ENCODE measurements at places on chromosomes 6 and 20.

DNA sequence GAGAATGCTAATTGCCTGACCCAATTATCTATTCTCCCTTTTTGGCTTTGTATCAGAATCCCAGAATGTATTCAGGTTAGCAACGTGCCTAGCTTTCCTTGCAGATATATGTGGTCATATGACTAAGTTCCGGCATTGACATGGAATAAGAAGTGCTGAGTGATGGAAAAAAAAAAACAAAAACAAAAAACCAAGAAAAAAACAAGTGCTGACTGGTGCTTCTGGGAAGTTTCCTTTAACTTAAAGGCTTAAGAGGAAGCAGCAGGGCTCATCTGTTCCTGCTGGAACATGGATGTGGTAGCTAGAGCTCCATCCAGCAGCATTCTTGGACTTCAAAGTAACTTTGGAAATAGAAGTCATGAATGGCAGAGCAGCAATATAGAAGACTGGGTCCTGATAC, 10.4 kb upstream of the RPF2 start:
- no peak for DNase-seq

- DNase-seq: peak; percentile 92
These were observed 7.2 kb upstream of the TRIB3 start for GRCh38 chr20:373171-373890.

- DNase-seq: no peak
These were observed 2.4 kb downstream of the PREP start for GRCh38 chr6:105400501-105400900.

DNA sequence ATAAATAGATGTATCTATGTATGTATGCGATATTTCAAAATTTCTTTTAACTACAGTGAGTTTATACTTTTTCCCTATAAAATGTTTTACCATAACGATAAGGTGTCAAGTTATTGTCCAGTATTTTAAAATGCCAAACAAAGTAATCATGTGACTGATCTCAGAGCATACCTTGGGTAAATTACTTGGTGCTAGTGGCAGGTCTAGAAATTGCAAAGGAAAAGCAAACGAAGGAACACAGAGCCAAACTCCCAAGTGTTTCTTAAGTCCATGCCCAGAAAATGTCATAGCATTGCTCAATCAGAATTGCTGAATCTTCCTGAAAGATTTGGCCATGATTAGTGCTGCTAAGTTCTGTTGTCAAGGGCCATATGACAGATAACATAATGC, 77.5 kb downstream of the CAP2 start:
- no peak for DNase-seq

- no peak for DNase-seq
These were observed 8.0 kb downstream of the FOXC1 start for GRCh38 chr6:1617466-1618310.

- DNase-seq: peak; percentile 99
These were observed 1.5 kb downstream of the BRD2 start for GRCh38 chr6:32969685-32970412.

GRCh38 chr6:105272786-105273185, 93.0 kb upstream of the POPDC3 start:
- DNase-seq: peak; percentile 18

GRCh38 chr20:61220131-61220530, 31.9 kb upstream of the CDH4 start:
- DNase-seq: no peak

- DNase-seq: no peak
These were observed 84.6 kb upstream of the TBX18 start for GRCh38 chr6:84848960-84849359.

GRCh38 chr6:105639124-105639523, 236.2 kb upstream of the PREP start:
- no peak for DNase-seq

- peak; percentile 67 for DNase-seq
These were observed 62.0 kb downstream of the ZFP64 start for GRCh38 chr20:52129611-52130010.

DNA sequence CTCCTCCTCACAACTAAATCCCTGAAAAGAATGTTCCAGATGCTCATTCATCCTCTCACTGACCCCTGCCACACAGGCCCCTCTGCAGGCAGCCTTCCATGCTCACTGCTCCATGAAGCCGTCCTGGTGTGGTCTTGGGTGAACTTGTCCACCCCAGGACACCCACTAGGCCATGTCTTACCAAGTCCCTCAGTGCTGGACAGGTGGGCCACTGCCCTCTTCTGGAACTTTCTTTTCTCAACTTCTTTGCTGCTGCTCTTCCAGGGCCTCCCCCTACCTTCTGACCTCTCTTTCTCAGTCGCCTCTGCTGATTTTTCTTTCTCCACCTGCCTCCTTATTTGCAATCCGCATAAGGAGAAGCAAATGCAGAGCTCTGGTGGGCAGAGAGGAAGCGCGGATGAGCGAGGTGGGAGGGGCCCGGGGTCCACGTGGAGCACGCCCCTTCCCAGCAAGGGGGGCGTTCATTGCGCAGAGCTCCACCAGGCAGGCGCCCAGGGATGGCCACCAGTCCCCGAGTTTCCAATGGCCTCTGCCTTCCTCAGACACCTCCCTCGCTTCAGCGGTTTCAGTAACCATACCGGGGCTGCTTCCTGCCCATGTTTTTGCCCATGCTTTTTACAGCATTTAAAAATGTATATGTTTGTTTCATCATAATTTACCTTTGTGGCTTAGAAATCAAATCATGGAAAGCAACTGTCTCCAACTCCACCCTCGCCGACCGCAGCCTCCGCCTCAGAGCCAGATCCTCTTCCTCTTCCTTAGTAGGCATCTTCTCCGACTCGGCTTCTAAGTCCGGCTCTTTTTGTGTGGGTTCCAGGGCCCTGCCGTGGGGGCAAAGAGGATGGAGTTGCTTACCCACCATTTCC, 129.6 kb downstream of the ZDHHC14 start:
- no peak for DNase-seq

DNA sequence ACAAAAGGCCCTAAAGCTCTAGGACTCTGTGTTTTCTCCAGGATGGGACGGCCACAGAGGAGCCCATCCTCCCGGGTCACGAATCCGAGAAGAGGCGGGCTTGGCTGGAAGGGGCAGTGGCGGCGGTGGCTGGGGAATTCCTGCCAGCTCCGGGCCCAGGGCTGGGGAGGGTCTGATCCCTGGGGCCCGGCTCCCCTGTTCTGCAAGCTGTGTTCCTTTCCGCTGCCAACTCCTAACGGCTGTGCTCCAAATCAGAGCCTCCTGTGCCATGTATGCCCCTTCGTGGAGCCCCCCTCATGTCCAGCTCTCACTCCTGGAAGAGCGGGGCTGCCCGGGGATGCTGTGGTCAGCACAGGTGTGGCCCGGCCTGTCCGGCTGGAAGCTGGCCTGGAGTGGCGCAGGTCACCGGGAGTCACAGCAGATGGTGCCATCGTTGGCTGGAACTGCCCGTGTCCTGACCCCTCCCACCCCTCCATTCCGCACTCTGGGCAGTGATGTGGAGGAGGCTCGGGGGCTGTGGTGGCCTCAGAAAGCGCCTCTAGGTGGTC, 88.2 kb upstream of the MPC1 start:
- DNase-seq: no peak

- peak; percentile 32 for DNase-seq
These were observed 380.9 kb upstream of the RGS17 start for GRCh38 chr6:153511896-153512496.

DNA sequence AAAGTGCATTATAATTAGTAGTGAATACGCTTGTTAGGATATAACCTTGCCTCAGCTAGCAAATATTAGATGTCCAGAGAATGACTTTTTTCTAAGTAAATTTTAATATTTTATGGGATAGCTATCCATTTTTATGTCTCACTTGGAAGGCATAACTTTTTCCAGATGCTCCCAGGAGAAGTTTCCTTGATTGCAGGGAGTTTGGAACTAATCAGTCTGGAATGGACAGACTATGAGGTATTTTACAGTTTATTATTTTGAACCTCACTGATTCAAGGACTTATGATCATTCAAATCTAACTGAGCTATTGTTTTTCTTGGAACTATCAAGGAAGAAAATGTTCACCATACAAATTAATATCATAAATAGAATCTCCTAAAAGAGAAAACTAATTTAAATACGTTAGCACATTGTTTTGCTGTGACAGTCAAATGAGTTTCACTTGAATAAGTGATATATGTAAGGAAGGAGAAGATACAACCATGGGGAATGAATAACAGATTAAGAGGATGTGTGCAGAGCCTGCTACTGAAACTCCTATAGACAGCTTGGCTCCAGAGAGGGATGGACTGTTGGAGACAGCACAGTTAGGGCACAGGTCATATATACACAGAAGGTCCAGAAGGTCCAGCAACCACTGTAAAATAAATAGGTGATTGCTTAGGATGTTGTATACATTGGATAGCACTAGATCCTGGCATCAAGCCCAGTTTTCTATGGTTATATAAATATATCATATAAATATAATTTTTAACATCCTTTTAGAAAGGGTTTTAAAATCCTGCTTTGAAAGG, 20.6 kb upstream of the LCA5 start:
- no peak for DNase-seq

DNA sequence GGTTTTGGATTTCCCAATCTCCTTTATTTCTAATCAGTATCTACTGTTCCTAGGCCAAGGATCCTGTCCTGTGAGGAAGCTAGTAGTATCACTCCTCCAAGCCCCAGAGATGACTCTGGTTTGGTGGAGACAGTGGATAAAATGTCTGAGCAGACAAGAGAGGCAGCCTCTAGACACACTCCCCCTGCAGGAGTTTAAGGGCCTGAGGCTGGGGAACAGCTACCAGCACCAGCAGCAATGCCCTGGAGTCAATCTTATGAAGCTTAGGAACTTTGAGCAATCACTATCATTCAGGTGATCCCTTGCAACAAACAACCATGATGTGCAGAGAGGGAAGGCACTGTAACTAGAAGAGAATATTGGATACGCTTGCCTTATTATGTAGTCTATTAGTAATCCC, 384.7 kb upstream of the ID4 start:
- DNase-seq: no peak

DNA sequence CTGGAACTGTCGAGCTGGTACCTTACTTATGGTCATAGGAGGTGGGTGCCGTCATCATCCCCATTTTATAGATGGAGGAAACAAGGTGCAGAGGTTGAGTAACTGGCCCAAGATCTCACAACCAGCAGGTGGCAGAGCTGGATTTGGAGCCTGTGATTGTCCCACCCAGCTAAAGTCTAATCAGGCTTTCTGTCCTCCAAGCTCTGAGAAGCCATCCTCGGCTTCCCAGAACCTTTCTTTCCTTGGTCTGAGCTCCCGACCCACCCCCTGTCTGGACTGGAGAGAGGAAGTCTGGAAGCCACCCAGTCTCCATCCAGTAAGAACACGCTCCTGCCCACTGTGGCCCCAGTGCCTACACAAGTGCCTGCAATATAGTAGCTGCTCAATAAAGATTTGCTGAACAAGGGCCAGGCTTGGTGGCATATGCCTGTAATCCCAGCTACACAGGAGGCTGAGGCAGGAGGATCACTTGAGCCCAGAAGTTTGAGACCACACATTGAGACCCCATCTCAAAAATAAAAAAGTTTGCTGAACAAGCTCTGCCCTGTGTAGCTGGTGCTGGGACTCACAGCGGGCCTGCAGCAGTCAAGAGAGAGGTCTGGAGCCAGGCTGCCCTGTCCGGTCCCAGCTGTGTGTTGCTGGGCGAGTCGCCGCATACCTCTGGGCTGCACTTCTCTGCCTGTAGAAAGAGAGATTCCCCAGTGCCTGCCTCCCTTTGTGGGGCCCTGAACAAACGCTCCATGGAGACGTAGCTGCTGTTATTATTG, 32.5 kb upstream of the DLGAP4 start:
- peak; percentile 13 for DNase-seq

- DNase-seq: no peak
These were observed 16.3 kb downstream of the SAMD3 start for GRCh38 chr6:130206479-130206878.

DNA sequence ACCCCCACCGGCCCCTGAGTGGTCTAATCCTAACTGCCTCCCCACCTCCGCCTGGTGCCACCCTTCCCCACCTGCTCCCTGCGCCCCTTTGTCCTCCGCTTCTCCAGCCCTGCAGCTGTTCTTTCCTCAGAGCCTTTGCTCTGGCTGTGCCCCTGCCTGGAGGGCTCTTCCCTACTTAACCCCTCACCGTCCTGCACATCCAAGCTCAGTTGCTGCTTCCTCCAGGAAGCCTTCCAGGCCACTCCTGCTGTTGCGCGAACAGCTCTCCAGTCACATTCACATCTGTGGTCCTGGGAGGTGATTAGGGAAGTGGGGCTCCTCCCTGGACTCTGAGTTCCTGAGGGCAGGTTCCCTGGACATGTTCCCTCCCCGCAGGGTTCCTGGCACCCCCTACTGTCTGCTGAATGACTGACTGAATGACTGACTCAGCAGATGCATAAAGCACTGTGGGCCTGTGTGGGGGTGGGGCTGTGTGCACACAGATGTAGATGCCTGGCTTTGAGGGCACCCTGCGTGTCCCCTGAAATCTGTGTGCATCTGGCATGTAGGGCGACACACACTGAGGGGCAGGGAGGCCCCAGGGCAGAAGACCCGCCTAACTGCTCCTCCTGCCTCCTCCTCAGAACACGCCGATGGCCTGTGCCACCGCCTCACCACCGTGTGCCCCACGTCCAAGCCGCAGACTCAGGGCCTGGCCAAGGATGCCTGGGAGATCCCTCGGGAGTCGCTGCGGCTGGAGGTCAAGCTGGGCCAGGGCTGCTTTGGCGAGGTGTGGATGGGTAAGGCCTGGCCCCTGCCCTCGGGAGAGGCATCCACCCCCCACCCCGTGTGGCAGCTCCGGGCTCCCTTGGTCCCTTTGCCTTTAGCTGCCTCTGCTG, 51.4 kb downstream of the SRC start:
- DNase-seq: no peak

DNA sequence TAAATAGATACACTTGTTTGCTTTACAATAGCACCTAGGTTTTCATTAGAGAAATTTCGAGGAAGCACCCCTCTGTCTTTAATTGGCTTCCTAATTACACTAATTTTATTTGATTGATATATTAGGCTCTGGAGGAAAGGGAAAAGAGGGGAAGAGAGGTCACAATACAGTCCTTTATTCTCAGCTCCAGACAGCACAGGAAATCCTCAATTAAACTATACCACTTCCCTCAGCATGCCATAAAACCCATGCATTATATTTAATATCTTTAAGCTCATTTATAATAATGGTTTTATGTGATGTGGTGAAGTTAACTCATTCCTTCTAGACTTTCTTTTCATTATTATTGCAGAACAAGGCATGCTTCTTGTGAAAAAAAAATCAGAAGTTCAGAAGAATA, 17.7 kb upstream of the PDE7B start:
- no peak for DNase-seq

DNA sequence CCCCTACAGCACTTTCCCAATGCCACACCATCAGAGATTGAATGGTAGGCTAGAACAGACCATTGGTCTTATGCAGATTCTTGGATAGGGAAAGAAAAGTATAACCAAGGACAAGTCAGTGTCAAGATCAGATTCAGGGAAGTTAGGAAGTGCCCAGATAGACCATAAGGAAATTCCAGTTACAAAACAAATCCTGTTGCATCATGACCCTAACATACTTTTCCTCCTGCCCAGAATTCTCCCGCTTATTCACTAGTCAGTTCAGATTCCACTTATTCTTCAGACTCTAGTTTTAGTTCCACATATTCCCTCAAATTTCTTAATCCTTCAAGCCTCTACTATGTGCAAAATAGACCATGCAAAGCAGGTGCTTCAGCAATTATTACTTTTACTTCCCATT, 20.7 kb downstream of the METTL24 start:
- no peak for DNase-seq
